ENCODE measurements at places on chromosomes 12 and 14. TPM values are rescaled to one million over a fixed set of nuclear protein-coding genes. Genes with fewer than 3 reads are reported as not detected.

The PLEKHH1 gene
- polyA plus RNA-seq, result 48.8 TPM

The INHBC gene
- polyA plus RNA-seq, result not detected

The RPL36AL gene
- 361 TPM for polyA plus RNA-seq

The TAS2R31 gene
- 0.23 TPM for polyA plus RNA-seq

The CELA1 gene
- polyA plus RNA-seq, result not detected

The GDF3 gene
- 0.07 TPM for polyA plus RNA-seq

The MYO1H gene
- polyA plus RNA-seq, result 0.07 TPM

The SNAPC1 gene
- 2.7 TPM for polyA plus RNA-seq

The ENDOU gene
- polyA plus RNA-seq, result 0.11 TPM

The RTL1 gene
- 0.02 TPM for polyA plus RNA-seq

GRCh38 chr12:64907097-64907496 lies 82.7 kb downstream of the TBC1D30 start:
- no peaks in the 10 kb centered on the region for H3K4me1 ChIP-seq
- no peak for DNase-seq
- no peaks in the 10 kb centered on the region for H3K36me3 ChIP-seq

- no peak for DNase-seq
- H3K4me3 ChIP-seq, result no peak overlapping the region
Observed at GRCh38 chr12:7046383-7047105, 14.0 kb upstream of the C1S start.

- H3K27ac ChIP-seq, result peak overlapping the region; percentile 98
- peaks cover 33% of the 10 kb centered on the region for H3K4me1 ChIP-seq
- no peaks in the 10 kb centered on the region for H3K36me3 ChIP-seq
- peak; percentile 90 for DNase-seq
- H3K4me3 ChIP-seq, result peak overlapping the region; percentile 32
Observed at GRCh38 chr12:46383654-46384450, 11.3 kb upstream of the SLC38A2 start.

DNA sequence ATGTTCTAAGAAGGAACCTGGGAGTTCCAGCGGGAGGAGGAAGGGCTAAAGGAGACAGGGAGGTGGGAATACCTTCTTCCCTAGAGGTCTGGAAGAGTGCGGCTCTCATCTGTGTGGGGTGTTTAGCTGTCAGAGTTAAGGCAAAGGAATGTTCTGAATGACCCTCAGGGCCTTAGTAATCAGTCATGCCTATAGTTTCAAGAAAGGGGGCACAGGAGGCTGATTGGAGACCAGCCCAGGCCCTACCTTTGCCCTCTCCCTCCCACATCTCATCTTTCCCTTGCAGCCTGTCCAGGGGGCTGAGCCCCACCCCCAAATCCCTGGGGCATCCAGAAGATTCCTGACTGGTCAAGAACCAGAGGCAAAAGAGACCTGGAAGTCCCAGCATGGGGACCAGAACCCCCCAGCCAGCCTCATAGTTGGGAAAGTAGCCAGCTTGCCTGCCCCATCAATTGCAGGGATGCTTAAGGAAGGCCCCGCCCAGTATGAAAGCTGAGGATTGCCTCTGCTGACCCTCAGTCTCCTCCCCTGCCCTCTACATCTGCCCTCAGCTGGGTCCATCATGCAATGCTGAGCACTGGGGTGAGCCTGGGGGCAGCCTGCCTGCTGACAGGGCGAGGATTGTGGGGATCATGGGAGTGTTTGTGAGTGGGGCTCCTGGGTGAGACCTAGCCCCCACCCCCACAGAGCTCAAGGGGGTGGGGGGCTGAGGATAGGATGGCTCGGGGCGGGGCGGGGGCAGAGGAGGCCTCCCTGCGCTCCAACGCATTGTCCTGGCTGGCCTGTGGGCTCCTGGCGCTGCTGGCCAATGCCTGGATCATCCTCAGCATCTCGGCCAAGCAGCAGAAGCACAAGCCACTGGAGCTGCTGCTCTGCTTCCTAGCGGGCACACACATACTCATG lies 1.8 kb downstream of the GPR162 start:
- H3K27me3 ChIP-seq, result peaks cover 3% of the 10 kb centered on the region
- H3K27ac ChIP-seq, result no peak overlapping the region
- no peaks in the 10 kb centered on the region for H3K36me3 ChIP-seq
- no peaks in the 10 kb centered on the region for H3K4me1 ChIP-seq

- H3K4me1 ChIP-seq, result no peaks in the 10 kb centered on the region
- H3K4me3 ChIP-seq, result no peak overlapping the region
- H3K27ac ChIP-seq, result no peak overlapping the region
- no peaks in the 10 kb centered on the region for H3K36me3 ChIP-seq
- DNase-seq, result no peak
- H3K27me3 ChIP-seq, result no peaks in the 10 kb centered on the region
Observed at GRCh38 chr12:44627387-44628166, 248.5 kb downstream of the NELL2 start.

GRCh38 chr14:23569443-23570151 lies 2.0 kb upstream of the AP1G2 start:
- H3K4me1 ChIP-seq, result no peaks in the 10 kb centered on the region
- H3K27me3 ChIP-seq, result no peaks in the 10 kb centered on the region
- H3K27ac ChIP-seq, result no peak overlapping the region
- DNase-seq, result no peak
- H3K4me3 ChIP-seq, result no peak overlapping the region

DNA sequence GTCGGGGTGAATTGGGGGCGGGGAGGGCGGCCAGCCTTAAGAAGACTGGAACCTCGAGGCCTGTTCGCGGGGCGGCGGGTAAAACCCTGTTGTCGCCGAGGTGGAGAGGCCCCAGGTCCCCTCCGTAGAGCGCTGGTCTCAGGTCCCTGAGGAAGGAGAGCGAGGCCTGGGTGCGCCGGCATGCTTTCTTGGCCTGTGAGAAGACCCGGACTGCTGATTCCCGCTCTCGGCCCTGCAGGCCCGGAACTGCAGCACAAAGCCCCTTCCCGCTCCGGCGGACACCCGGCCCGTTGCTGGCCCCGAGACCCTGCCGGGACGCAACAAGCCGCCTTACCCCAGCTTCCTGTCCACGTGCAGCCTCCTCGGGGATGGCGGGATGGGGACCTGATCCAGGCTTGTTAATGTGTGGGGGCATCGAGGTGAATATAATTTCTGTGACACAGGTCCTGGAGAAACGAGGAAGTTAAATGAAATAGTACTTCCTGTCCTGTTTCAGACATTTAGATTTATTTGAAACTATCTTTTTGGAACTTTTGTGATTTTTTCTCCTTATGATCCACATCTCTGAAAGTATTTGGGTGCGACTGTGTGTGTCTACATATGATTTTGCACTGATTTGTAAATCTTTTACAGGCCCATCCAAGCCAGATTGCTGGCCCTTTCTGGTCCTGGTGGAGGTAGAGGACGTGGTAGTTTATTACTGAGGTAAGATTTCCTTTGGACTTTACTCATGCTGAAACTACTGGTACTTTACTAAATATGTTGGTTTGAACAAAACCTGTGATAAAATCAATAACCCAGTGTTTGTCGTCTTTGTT lies 600 bp downstream of the PNN start:
- H3K4me1 ChIP-seq, result peaks cover 8% of the 10 kb centered on the region
- H3K27me3 ChIP-seq, result no peaks in the 10 kb centered on the region
- H3K36me3 ChIP-seq, result peaks cover 39% of the 10 kb centered on the region
- peak overlapping the region; percentile 93 for H3K4me3 ChIP-seq

- H3K36me3 ChIP-seq, result no peaks in the 10 kb centered on the region
- no peak overlapping the region for H3K4me3 ChIP-seq
- DNase-seq, result no peak
- H3K27me3 ChIP-seq, result peaks cover 2% of the 10 kb centered on the region
- no peaks in the 10 kb centered on the region for H3K4me1 ChIP-seq
Observed at GRCh38 chr14:100731011-100731670, 4.4 kb downstream of the DLK1 start.

- no peaks in the 10 kb centered on the region for H3K27me3 ChIP-seq
- no peaks in the 10 kb centered on the region for H3K36me3 ChIP-seq
- H3K4me3 ChIP-seq, result peak overlapping the region; percentile 62
Observed at GRCh38 chr12:51390891-51391282, 319 bp downstream of the GALNT6 start.

DNA sequence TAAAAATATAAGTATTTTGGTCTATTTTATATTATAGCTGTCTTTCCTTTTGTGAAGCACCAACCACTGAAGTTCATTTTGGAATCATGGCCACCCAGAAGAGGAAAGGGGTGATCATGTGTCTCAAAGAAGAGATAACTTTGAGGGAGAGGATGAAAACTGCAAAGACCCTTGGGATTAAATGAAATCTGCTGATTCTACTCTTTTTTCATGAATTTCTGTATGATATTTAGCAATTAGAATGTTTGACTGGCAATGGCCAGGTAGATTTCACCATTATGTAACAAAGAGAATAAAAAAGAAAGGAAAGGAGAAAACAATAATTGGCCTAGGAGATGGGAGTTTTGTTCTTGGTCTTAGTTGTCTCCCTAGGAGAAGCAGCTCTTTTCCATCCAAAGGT lies 350.8 kb downstream of the EMP1 start:
- H3K4me1 ChIP-seq, result no peaks in the 10 kb centered on the region
- no peak for DNase-seq
- no peak overlapping the region for H3K4me3 ChIP-seq
- H3K27ac ChIP-seq, result no peak overlapping the region
- H3K36me3 ChIP-seq, result no peaks in the 10 kb centered on the region
- H3K27me3 ChIP-seq, result no peaks in the 10 kb centered on the region

GRCh38 chr12:28099871-28100270 lies 90.4 kb upstream of the CCDC91 start:
- H3K4me1 ChIP-seq, result no peaks in the 10 kb centered on the region
- H3K4me3 ChIP-seq, result no peak overlapping the region
- no peak overlapping the region for H3K27ac ChIP-seq
- no peak for DNase-seq
- no peaks in the 10 kb centered on the region for H3K36me3 ChIP-seq
- H3K27me3 ChIP-seq, result no peaks in the 10 kb centered on the region

GRCh38 chr14:93804654-93805053 lies 16.4 kb upstream of the PRIMA1 start:
- H3K27ac ChIP-seq, result no peak overlapping the region
- no peaks in the 10 kb centered on the region for H3K27me3 ChIP-seq
- DNase-seq, result no peak
- H3K4me1 ChIP-seq, result no peaks in the 10 kb centered on the region
- no peaks in the 10 kb centered on the region for H3K36me3 ChIP-seq
- no peak overlapping the region for H3K4me3 ChIP-seq

DNA sequence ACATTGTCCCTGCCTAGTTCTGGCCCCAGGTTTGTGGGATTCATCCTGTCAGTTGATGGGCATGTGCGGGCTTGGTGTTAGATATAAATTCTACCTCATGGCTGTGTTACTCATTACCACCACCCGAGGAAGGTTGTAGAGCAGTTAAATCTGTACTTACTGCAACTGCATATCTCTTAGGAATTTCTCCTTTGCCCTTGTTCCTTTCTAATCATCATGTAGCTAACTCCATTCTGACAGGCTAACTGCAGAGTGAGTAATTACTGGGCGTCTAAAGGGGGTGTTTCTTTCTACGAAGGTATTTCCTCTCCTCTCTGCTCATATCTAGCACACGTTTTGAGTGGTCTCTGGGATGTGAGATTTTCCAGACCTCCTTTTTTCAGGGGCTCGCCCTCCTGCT lies 1076.7 kb downstream of the TMTC2 start:
- no peak for DNase-seq
- no peak overlapping the region for H3K27ac ChIP-seq
- no peaks in the 10 kb centered on the region for H3K36me3 ChIP-seq
- no peak overlapping the region for H3K4me3 ChIP-seq
- H3K4me1 ChIP-seq, result no peaks in the 10 kb centered on the region
- H3K27me3 ChIP-seq, result no peaks in the 10 kb centered on the region

GRCh38 chr12:47433876-47434275 lies 272.0 kb downstream of the RPAP3 start:
- no peak overlapping the region for H3K4me3 ChIP-seq
- no peaks in the 10 kb centered on the region for H3K27me3 ChIP-seq
- no peaks in the 10 kb centered on the region for H3K4me1 ChIP-seq
- H3K27ac ChIP-seq, result no peak overlapping the region

DNA sequence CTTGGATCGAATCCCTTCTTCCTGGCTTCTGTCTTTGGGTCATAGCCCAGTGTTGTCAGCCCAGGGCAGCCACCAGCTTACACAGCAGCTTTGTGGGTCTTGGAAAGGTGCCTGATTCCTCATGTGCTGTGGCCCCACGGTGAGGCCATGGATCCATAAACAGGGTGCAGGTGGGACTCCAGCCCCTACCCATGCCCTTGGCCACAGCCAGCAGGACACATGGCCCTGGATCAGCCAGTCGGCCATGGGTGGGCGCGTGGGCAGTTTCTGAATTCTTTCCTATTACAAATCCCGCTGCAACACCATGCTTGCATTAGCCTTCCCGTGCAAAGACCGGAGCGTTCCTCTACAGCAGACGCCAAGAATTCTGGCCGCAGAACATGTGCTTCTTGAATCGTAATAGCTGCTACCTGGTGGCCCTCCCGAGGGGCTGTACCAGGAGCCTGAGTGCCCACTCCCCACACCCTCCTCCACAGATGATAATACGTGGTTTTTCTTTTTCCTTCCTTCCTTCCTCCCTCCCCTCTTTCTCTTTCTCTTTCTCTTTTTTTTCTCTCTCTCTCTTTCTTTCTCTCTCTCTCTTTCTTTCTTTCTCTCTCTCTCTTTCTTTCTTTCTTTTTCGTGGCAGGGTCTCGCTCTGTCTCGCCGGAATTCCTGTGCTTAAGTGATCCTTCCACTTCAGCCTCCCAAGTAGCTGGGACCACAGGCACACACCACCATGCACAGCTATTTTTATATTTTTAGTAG lies 2.9 kb upstream of the MMP17 start:
- H3K36me3 ChIP-seq, result no peaks in the 10 kb centered on the region
- no peak for DNase-seq
- H3K4me3 ChIP-seq, result no peak overlapping the region
- H3K4me1 ChIP-seq, result no peaks in the 10 kb centered on the region
- no peaks in the 10 kb centered on the region for H3K27me3 ChIP-seq
- H3K27ac ChIP-seq, result no peak overlapping the region

DNA sequence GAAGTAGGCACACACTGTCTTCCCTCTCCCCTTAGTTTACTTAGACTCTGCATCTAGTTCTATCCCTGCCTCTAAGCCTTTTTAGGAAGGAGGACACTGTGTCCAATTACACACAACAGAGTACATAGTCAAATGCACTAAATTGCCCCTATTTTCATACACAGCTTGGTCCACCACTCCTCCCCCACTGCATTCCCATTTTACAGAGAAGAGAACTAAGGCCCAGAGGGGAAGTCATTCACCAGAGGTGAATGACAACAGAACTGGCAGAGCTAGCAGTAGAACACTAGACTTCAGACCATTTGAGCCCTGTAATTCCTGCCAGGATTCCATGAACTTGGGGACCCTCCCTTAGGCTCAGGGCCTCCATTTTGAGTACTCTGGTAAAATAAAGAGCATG lies 1.1 kb upstream of the JPH4 start:
- peaks cover 11% of the 10 kb centered on the region for H3K27me3 ChIP-seq
- H3K36me3 ChIP-seq, result no peaks in the 10 kb centered on the region
- no peak for DNase-seq
- no peak overlapping the region for H3K27ac ChIP-seq
- no peaks in the 10 kb centered on the region for H3K4me1 ChIP-seq

- H3K27me3 ChIP-seq, result no peaks in the 10 kb centered on the region
- no peak overlapping the region for H3K4me3 ChIP-seq
- H3K27ac ChIP-seq, result no peak overlapping the region
Observed at GRCh38 chr12:4107436-4107878, 166.1 kb upstream of the CCND2 start.

- no peaks in the 10 kb centered on the region for H3K36me3 ChIP-seq
- H3K27me3 ChIP-seq, result no peaks in the 10 kb centered on the region
- H3K4me1 ChIP-seq, result no peaks in the 10 kb centered on the region
Observed at GRCh38 chr14:104105822-104106470, 20.4 kb downstream of the ASPG start.

- H3K27ac ChIP-seq, result no peak overlapping the region
- no peaks in the 10 kb centered on the region for H3K4me1 ChIP-seq
- no peaks in the 10 kb centered on the region for H3K36me3 ChIP-seq
- H3K4me3 ChIP-seq, result no peak overlapping the region
- DNase-seq, result no peak
Observed at GRCh38 chr14:71675126-71675899, 256.9 kb upstream of the RGS6 start.

- H3K36me3 ChIP-seq, result no peaks in the 10 kb centered on the region
- no peaks in the 10 kb centered on the region for H3K27me3 ChIP-seq
- H3K4me1 ChIP-seq, result no peaks in the 10 kb centered on the region
- DNase-seq, result no peak
Observed at GRCh38 chr14:26121181-26121580, 476.7 kb downstream of the NOVA1 start.
